ENCODE measurements at places on chromosomes 6 and 20.

GRCh38 chr20:33863440-33864323 is 52.5 kb downstream of the CHMP4B start:
- DNase-seq: no peak

GRCh38 chr6:27757307-27757706 is 154.9 kb downstream of the OR2B2 start:
- peak; percentile 39 for DNase-seq

DNA sequence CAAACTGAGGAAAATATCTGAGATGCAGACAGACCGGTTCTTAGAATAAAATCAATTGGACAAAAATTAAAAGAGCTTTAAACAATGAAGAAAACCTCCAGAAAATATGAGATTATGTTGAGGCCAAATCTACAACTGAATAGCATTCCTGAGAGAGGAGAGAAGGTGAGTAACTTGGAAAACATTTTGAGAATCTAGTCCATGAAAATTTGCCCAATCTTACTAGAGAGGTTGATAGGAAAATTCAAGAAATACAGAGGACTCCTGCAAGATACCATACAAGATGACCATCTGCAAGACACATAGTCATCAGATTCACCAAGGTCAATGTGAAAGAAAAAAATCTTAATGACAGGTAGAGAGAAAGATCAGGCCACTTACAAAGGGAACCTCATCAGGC is 437.7 kb upstream of the ADGRB3 start:
- peak; percentile 30 for DNase-seq

DNA sequence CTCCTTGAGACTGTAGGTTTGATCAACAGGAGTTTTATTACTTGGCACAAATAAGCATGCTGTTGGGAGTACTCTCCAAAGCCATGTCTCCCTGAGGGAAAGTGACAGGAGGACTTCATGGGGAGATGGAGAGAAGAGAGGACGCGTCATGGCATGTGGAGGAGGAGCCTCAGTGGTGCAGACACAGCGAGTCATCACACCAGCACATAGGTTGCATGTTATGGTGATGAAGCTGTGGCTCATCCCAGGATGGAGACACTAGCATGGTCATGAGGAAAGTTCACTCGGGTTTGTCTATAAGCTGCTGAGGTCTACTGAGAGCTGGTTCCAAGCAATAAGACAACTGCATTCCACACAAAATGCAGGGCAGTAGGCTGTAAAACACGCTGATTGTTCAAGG is 13.2 kb upstream of the SSTR4 start:
- peak; percentile 67 for DNase-seq

- peak; percentile 49 for DNase-seq
Observed at GRCh38 chr20:39576771-39577170, 614.6 kb downstream of the DHX35 start.

- no peak for DNase-seq
Observed at GRCh38 chr6:140193269-140193668, 818.8 kb upstream of the CITED2 start.

GRCh38 chr20:25278636-25279361 is 30.9 kb downstream of the PYGB start:
- DNase-seq: no peak

- DNase-seq: no peak
Observed at GRCh38 chr6:150673720-150674346, 74.1 kb downstream of the PLEKHG1 start.
